ENCODE measurements at places on chromosomes 4 and X.
A peak's percentile ranks its signal among the peaks of the same experiment; 100 is the strongest.

DNA sequence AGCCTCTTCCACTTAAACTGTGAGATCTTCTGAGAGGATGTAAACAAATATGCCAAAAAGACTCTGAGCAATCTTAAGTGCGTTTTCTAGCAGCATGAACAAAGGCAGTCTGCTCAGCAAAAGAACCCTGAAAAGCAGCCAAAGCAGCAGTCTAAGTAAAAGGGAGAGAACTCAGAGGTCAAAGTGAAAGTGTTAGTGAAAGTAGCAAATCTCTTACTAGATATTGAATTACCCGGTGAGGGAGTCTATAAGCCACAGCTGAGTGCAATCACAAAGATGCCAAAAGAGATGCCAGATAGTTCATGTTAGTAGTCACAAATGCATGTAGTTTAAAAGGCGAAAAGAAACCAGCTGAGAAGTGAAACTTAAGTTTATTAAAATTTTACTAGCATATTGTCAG is 7.9 kb upstream of the GNRHR start:
- no peak overlapping the region for H3K27ac ChIP-seq
- H3K36me3 ChIP-seq, result no peaks in the 10 kb centered on the region
- no peaks in the 10 kb centered on the region for H3K4me1 ChIP-seq
- no peaks in the 10 kb centered on the region for H3K27me3 ChIP-seq
- no peak overlapping the region for H3K4me3 ChIP-seq
- no peak for DNase-seq

GRCh38 chrX:148422526-148422925 is 77.9 kb upstream of the AFF2 start:
- no peaks in the 10 kb centered on the region for H3K36me3 ChIP-seq
- no peak overlapping the region for H3K27ac ChIP-seq

DNA sequence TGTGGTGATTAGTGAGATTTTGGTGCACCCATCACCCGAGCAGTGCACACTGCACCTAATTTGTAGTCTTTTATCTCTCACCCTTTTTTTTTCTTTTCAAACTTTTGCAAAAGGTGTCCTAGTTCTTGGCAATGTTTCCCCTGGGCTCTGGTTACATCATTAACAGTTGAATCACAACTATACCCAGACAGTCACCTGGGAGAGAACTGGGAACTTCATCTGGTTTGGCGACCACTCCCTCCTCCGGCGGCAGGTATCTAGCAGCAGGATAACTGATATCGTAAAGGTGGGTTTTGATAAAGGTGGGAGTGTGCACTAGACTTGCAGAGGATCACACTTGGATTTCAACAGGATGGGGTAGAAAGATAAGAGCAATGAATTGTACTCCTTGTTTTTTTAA is 140.5 kb downstream of the CHIC2 start:
- H3K36me3 ChIP-seq, result no peaks in the 10 kb centered on the region
- no peaks in the 10 kb centered on the region for H3K27me3 ChIP-seq
- no peak overlapping the region for H3K27ac ChIP-seq
- H3K4me1 ChIP-seq, result no peaks in the 10 kb centered on the region

- peak; percentile 18 for DNase-seq
- H3K4me1 ChIP-seq, result no peaks in the 10 kb centered on the region
- no peaks in the 10 kb centered on the region for H3K36me3 ChIP-seq
- H3K27me3 ChIP-seq, result no peaks in the 10 kb centered on the region
These were observed 7.6 kb downstream of the FABP2 start for GRCh38 chr4:119314356-119314755.

GRCh38 chrX:17588303-17588702 is 149.0 kb upstream of the SCML1 start:
- H3K36me3 ChIP-seq, result no peaks in the 10 kb centered on the region
- no peaks in the 10 kb centered on the region for H3K27me3 ChIP-seq
- H3K4me3 ChIP-seq, result no peak overlapping the region
- no peak overlapping the region for H3K27ac ChIP-seq
- no peaks in the 10 kb centered on the region for H3K4me1 ChIP-seq
- DNase-seq, result no peak
